Central memory CD8-positive, alpha-beta T cell (primary cell): ENCODE measurements at places on chromosomes 12 and 14.

GRCh38 chr12:124278389-124279101, 16.3 kb upstream of the RFLNA start:
- DNase-seq = no peak

DNA sequence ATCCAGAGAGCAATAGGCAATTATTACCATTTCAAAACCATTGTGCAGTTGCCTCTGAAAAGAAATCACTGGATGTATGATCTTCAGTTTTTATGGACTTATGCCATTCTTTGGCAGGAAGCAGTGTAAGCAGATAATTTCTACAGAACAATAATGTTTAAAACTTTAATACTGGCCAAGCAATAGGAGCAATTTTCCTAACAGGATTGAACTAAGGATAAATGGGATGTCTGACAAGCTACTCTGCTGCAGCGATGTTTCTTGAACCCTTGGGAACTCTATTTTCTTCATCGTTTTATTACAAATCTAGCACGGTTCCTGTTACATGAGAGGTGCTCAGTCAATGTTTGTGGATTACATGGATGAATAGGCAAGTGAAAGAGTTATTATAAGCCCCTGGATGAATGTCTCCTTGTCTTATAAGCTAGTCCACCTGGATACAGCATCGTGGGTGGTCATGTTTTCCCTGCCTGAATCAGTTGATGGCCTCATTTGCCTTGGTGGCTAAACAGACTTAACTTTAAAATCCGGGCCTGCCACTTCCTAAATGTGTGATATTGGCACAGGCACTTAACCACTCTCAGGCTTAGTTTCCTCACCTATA, 68.2 kb upstream of the MDM1 start:
- DNase-seq = no peak

DNA sequence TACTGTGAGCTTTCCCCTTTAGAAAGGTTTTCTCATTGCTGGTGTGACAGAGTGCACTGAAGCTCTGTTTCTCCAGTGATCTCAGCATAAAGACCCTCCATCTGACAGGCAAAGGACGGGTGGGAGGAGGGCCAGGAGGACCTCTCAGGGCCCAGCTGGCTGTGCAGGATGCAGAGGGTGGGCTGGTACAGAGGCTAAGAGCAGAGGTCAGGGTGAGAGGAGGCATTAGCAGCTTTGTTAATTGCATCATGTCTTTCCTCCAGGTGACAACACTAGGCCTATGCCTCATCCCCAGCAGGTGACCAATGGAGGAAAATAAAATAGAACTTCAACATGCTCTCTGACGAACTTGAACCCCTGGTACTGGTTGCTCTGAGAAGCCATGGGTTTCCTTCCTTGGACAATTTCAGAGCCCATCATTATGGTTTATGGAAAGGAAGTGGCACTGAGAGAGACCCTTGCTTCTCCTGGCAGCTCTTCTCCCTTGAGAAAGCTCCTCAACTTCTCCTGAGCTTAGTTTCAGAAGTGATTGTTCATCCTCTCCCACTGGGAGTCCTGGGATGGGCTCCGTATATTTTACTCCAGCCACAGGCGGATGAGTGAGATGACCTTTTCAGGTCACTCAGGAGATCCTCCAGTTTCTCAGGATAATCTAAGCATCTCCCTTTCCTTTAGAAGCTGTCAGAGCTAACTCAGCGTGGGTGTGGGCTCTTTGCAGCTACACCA, 45.8 kb upstream of the ATP23 start:
- DNase-seq = no peak

GRCh38 chr14:37974421-37974820, 233.3 kb upstream of the SSTR1 start:
- no peak for DNase-seq

DNA sequence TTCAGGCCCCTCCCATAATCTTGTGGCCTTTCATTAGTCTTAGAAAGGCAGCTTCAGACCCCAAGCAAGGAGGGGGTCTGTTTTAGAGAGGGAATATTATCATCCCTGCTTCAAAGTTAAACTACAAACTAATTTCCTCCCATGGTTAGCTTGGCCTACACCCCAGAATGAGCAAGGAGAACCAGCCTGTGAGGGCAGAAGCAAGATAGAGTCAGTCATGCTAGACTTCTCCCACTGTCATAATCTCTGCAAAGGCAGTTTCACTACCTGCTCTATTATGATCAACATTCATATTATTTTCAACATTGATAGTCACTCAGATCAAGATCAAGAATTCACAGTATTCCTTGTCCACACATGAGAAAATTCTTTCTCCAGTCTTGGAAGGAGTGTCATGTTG, 105.1 kb downstream of the GXYLT1 start:
- DNase-seq = no peak

DNA sequence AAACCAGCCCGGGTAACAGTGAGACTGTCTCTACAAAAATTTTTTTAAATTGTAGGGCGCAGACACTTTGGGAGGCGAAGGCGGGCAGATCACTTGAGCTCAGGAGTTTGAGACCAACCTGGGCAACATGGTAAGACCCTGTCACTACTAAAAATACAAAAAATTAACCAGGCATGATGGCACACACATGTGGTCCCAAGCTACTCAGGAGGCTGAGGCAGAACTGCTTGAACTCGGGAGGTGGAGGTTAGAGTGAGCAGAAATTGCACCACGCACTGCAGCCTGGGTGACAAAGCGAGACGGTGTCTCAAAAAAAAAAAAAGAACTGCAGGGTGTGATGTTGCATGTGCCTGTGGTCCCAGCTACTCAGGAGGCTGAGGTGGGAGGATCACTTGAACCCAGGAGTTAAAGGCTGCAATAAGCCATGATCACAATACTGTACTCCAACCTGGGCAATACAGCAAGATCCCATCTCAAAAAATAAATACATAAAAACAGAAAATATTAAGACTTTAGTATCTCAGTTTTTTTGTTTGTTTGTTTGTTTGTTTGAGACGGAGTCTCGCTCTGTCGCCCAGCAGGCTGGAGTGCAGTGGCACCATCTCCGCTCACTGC, 16.9 kb downstream of the ATXN2 start:
- no peak for DNase-seq

DNA sequence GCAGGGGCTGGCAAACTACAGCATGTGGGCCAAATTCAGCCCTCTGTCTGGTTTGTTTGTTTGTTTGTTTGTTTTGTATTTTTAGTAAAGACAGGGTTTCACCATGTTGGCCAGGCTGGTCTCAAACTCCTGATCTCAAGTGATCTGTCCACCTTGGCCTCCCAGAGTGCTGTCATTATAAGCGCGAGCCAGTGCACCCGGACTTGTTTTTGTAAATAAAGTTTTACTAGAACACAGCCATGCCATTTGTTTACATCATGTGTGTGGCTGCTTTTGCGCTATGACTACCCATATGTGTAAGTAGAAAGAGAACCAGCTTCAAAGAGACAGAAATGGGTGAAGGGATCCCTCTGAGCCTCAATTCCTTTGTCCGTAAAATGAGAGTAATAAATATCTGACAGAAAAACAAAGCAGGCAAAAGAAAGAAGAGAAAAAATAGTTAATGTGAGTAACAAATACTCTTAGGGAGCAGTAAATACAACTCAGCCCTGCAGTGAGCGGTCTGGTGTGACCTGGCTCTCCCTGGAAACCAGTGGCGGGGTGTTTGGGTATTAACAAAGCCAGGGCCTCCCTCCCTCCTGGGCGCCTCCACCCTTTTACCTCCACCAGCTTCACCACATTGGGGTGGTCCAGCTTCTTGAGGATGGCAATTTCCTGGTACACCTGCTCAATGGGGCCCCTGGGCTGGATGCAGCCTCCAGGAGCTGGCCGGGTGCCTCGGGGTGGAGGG, 33.1 kb downstream of the CAMKK2 start:
- DNase-seq = no peak

- DNase-seq = no peak
These were observed 364.8 kb downstream of the SNAPC1 start for GRCh38 chr14:62126879-62127478.

DNA sequence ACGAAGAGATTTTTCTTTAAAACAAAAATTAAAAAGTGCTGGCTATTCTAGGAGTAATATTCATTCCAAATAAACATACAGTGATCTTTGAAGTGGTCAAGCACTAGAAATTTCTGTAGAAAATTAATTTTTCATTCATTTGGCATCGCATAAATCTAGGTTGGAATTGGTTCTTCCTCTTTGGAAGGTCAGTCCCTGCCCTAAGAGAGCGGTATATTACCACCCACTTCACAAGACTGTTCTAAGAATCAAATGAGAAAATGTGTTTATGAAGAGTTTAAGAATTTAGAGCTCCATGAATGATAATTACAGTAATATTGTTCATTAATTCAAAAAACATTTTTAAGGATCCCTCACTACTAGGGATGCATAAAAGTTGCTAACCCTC, 444 bp upstream of the GEMIN2 start:
- DNase-seq = no peak

- DNase-seq = no peak
These were observed 85.1 kb upstream of the AMIGO2 start for GRCh38 chr12:47164724-47165439.

DNA sequence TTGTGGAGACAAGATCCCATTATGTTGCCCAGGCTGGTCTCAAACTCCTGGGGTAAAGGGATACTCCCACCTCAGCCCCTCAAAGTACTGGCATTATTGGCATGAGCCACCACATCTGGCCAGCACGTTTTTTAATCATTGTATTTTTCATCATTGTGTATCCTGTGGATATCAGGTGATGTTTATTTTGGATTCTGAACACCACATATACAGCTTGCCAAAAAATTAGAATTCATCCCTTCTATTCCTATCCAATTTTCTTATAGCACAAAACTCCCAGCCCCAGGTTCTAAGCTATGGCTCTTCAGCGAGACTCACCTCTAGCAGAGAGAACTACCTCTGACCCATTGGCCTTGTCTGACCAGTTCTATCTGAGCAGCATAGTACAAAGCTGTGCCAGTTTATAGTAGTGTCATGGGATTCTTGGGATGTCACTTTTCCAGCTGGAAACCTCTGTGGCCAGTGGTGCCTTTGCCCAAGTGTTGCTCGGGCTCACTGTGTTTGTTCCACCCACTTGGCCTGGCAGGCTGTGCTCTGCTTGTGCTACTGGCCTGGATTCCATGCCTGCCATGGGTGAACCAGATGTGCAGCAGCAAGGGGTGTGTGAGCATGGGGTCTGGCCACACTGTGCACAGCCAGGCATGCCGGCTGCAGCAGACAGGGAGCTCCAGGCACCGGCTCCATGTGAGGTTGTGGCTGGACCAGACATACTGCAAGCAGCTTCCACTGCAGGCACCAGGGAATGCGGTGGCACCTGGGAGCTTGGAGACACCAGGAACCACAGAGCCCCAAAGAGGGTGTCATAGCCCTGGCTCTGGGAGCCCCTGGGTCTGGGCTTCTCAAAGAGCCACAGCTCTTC, 37.2 kb downstream of the TIMELESS start:
- DNase-seq = no peak
